ENCODE measurements at places on chromosomes 4 and X. TPM values are rescaled to one million over a fixed set of nuclear protein-coding genes. Genes with fewer than 3 reads are reported as not detected.

Gene SSX1
- not detected for total RNA-seq

Gene PABPC4L
- not detected for total RNA-seq

Gene USP17L19
- total RNA-seq = not detected

Gene TENM3
- 90.5 TPM for total RNA-seq
